ENCODE measurements at places on chromosomes 5 and 9.
A peak's percentile ranks its signal among the peaks of the same experiment; 100 is the strongest.

DNA sequence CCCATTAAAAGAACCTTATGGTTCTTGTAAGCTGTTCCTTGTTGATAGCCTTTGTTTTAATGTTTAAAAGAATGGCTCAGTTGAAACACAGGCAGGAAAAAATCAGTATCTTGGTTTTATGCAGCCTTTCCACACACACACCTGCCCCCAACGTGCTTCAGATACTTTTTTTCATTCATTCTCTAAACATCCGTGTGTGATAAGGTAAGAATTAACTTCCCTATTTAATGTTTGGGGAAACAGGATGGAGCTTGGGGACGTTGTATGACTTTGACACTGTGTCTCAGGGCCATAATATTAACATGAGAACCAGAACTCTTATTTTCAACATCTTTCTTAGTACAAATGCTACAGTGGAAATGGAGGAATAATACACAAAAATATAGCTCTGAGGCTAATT, 5.8 kb upstream of the ZNF622 start:
- DNase-seq: no peak

DNA sequence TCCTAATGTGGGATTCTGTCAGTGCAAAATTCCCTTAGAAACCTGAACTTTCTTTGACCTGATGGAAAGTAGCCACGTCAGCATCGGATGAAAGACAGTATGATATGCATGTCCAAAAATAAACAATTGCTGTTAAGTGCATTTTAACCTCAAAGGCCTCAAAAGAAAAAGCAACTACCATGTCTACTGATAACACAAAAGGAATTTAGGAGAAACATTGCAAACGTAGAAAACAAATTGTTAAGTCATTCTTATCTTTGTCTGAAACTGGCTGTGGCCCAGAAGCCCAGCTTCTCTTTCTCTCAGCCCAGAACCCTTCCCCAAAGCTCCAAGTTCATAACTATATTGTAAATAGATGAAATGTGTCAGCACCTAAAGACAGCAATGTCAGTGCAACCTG, 11.1 kb upstream of the LHFPL2 start:
- no peak for DNase-seq

- no peak for DNase-seq
Observed at GRCh38 chr9:36551129-36551528, 21.6 kb upstream of the MELK start.

DNA sequence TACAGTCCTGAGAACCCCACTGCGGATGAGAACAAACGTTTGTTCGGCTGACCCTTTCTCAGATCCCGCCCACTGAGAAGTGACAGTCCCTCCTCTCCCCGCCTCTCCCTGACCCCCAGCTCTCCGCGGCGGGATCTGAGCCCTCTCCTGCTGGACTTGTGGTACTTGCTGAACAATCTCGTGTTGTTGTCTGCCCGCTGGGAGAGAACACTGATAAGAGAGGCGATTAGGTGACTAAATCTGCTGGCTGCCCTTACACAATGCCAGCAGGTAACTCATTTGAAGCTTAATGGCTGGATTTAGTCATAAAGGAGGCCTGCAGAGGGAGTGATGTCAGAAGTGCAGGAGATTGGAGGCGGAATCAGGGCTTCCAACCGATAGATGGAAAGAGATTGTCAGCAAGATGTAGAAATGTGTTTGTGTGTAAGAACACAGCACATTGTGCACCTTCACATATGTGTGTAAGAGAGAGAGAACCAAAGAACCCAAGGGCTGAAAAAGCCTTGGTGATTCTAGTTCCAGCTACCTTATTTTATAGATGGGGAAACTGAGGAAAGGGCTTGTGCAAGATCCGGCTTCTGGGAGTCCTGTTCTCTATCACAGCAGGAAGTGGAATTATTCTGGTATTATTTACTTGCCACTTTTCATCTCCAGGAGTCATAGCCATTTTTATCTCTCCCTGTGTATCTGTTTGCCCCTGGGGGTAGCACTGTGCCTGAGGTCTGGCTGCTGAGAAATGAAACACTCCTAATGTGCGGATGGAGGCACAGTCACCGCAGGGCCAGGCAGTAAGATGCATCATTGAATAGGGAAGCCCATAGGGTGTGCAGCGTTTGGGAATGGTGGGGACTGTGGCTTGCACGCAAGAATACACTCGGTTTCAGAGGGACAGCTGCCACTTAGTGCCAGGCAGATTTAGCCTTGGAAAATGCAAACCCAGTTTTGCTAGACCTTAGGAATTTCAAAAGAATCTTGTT, 203.7 kb upstream of the MSX2 start:
- no peak for DNase-seq

DNA sequence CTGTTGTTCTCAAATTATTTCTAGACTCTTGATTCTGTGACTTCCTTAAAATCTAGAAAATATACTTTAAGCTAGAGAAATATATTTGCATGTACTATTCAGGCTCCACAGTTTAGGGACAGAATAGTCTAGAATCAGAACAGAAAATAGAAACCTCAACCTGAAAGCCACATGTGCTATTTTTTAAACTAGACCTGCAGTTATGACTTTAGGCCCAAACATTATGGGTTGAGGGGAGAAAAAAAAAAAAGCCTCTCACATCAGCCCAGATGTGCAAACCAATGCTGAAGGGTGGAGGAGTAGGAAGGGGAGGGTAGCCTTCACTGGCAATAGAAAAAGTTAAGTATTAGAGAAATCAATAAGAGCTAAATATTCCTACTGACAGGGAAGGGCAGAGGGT, 35.7 kb downstream of the ELL2 start:
- no peak for DNase-seq

GRCh38 chr5:11898-12297, 80.1 kb upstream of the PLEKHG4B start:
- no peak for DNase-seq

GRCh38 chr9:69898714-69899209, 78.1 kb downstream of the CFAP95 start:
- no peak for DNase-seq

DNA sequence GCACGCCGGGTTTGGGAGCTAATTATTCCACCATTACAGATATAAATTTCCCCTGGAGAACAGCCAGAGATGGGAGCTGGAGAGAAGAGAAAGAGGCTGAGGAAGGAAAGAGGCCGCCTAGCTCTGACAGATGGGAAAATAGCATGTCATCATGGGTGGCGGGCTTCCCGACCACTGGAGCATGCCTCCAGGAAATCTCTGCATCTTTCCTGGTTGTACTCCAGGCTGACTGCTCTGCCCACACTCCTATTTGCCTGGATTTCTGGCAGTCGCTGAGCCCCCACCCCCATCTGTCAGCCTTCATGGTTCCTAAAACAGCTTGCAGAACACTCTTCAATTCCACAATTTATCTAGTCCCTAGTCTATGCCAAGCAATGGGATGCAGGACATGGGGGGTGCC, 14.3 kb upstream of the GABRP start:
- no peak for DNase-seq

GRCh38 chr5:111563031-111563822, 50.9 kb upstream of the STARD4 start:
- no peak for DNase-seq

- no peak for DNase-seq
Observed at GRCh38 chr5:79109527-79110492, 1.8 kb upstream of the BHMT start.

DNA sequence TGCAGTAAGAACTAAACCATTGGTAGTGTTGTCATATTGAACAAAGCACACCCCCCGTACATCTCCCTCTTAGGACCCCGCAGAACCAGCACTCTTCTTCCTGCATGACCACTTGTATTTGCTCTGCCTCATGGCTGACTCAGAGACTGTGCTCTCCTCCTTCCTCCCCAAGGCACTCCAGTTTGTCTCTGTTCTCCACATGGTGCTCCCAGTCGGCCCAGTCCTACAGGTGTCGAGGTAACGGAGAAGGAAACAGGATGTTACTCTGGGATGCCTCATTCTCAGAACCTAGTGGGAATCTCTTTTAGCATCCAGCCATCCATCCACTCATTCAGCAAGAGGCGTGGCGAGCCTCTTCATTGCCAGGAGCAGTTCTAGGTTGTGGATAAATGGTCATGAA, 97.0 kb upstream of the NIPAL4 start:
- no peak for DNase-seq

- DNase-seq: no peak
Observed at GRCh38 chr9:21985964-21986667, 8.1 kb downstream of the CDKN2A start.

- DNase-seq: no peak
Observed at GRCh38 chr5:6083311-6083978, 294.9 kb downstream of the MED10 start.

- no peak for DNase-seq
Observed at GRCh38 chr5:66655395-66656324, 59.5 kb downstream of the MAST4 start.

GRCh38 chr9:121194730-121195129, 6.9 kb downstream of the RAB14 start:
- no peak for DNase-seq

- no peak for DNase-seq
Observed at GRCh38 chr9:123472862-123473614, 117.0 kb downstream of the CRB2 start.

DNA sequence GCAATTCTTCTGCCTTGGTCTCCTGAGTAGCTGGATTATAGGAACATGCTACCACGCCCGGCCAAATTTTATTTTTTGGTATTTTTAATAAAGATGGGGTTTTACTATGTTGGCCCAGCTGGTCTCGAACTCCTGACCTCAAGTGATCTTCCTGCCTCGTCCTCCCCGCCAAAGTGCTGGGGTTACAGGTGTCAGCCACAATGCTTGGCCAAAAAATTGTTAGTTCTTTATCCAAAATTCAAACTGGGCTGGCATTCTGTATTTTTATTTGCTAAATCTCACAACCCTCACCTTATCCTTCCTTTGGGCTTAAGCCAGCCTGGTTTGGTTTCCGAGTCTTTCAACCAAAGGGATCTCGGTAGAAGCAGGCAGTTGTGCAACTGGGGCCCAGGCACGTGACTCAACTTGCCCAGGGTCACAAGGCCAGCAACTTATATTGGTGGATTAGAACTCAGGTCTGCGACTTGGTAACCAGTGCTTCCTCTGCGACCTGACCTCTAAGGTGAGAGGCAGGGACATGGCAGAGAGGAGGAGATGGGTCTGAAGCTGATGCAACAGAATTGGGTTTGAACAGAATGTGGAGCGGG, 26.5 kb upstream of the BOD1 start:
- no peak for DNase-seq

GRCh38 chr5:116135344-116135743, 50.5 kb downstream of the COMMD10 start:
- no peak for DNase-seq

- DNase-seq: no peak
Observed at GRCh38 chr5:133294380-133294779, 242.6 kb downstream of the HSPA4 start.

- peak; percentile 18 for DNase-seq
Observed at GRCh38 chr5:116947691-116948528, 373.3 kb upstream of the SEMA6A start.

DNA sequence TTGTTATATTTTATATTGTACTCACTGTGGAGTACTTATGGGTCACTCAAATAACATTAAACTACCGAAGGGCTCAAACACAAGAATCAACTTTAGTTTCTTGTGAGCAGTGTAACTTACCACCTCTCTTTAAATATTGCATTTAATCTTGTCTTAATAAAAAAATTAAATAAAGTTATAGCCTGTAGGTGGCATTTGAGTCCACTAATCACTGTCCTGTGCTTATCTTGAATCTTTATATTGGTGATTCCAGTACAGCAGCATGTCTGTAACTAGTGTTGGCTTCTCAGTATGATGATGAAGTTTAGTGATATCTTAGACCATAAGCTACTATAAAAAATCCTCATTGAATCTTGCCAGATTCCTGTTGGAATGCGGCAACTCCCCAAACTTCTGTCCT, 313.8 kb downstream of the FAM170A start:
- no peak for DNase-seq
